ENCODE measurements at places on chromosomes 12 and 14. TPM values are rescaled to one million over a fixed set of nuclear protein-coding genes. Genes with fewer than 3 reads are reported as not detected.

Gene HOTAIR
- not detected for total RNA-seq

Gene TAS2R20
- total RNA-seq, result 1.7 TPM

Gene FOXG1
- not detected for total RNA-seq

Gene IFI27
- not detected for total RNA-seq

Gene CELA1
- total RNA-seq, result not detected

Gene TPH2
- not detected for total RNA-seq

Gene CCDC63
- not detected for total RNA-seq

Gene BDKRB2
- total RNA-seq, result not detected

Gene FOXN4
- total RNA-seq, result not detected

Gene PLEKHG3
- 0.07 TPM for total RNA-seq

Gene PLEKHG7
- 3.4 TPM for total RNA-seq

Gene RBMS2
- total RNA-seq, result 3.4 TPM

Gene TMEM30B
- not detected for total RNA-seq

Gene TEAD4
- total RNA-seq, result not detected

Gene KLHDC1
- total RNA-seq, result 5.7 TPM

Gene OVCH1
- not detected for total RNA-seq

Gene GLIPR1L1
- total RNA-seq, result not detected

Gene ZFYVE1
- total RNA-seq, result 16.5 TPM

Gene LRRC9
- total RNA-seq, result not detected

Gene C1QL4
- total RNA-seq, result not detected

Gene TXNDC16
- 3.9 TPM for total RNA-seq

Gene PZP
- not detected for total RNA-seq

Gene GNB3
- 0.51 TPM for total RNA-seq

Gene FAM186B
- 0.93 TPM for total RNA-seq

Gene CCDC196
- not detected for total RNA-seq

Gene CHST11
- 40.6 TPM for total RNA-seq

Gene CATSPERB
- total RNA-seq, result not detected

Gene LRP1-AS
- total RNA-seq, result not detected

Gene KRT77
- total RNA-seq, result not detected

Gene KRT7
- 0.81 TPM for total RNA-seq

Gene MORN3
- 0.42 TPM for total RNA-seq

Gene ALX1
- total RNA-seq, result not detected

Gene OAS3
- total RNA-seq, result 23.1 TPM

Gene P2RX2
- not detected for total RNA-seq

Gene NPAS3
- total RNA-seq, result not detected

Gene FITM1
- 2.4 TPM for total RNA-seq

Gene GRIP1
- 0.54 TPM for total RNA-seq

Gene PKP2
- not detected for total RNA-seq

Gene MFAP5
- not detected for total RNA-seq

Gene RHEBL1
- total RNA-seq, result 3.2 TPM

Gene TCL1A
- 234 TPM for total RNA-seq

Gene BICDL1
- 15.1 TPM for total RNA-seq

Gene VWF
- not detected for total RNA-seq

Gene CLEC7A
- total RNA-seq, result 0.09 TPM

Gene AQP2
- total RNA-seq, result not detected

Gene OR4M1
- total RNA-seq, result not detected

Gene USP44
- total RNA-seq, result 5.4 TPM

Gene RNASE1
- not detected for total RNA-seq

Gene JPH4
- total RNA-seq, result 1.6 TPM

Data from activated B cell treated with CpG ODN at 0.5 μM for 24 hours (primary cell).